ENCODE measurements at places on chromosomes 5 and 9.

DNA sequence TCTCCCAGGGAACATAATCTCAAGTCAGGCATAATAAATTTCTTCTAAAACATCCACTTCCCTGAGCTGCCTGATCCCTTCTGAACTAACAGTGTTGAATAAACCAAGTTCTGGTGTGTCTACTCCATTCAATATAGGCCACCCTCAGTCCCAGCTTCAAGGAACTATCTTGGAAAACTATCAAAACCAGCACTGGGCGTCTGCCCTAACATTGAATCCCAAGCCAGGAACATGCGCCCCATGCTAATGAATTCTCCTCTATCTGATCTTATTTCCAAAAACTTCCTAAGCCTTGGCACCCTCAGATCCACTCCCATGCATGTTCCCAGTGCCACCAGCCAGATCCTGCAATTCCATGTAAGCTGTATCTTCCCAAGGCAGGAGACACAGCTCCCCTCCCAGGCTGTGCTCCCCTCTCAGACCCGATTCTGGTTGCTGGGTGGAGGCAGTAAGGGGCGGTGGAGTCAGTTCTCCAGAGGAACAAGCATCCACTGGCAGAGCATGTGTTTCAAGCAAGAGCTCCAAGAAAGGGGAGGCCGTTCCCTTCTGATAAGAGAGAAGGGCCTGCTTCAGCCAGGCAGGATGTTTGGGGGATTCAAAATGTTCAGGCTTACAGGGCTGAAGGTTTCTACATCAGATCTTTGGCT, 13.1 kb upstream of the FOXI1 start:
- DNase-seq = no peak

GRCh38 chr9:131608493-131609037, 63.2 kb downstream of the PRRT1B start:
- DNase-seq = no peak

- DNase-seq = no peak
These were observed 74.1 kb downstream of the SERINC5 start for GRCh38 chr5:80181618-80182211.

GRCh38 chr5:141910271-141910673, 13.4 kb upstream of the DELE1 start:
- DNase-seq = no peak

GRCh38 chr5:2780421-2781171, 29.1 kb upstream of the IRX2 start:
- DNase-seq = no peak

DNA sequence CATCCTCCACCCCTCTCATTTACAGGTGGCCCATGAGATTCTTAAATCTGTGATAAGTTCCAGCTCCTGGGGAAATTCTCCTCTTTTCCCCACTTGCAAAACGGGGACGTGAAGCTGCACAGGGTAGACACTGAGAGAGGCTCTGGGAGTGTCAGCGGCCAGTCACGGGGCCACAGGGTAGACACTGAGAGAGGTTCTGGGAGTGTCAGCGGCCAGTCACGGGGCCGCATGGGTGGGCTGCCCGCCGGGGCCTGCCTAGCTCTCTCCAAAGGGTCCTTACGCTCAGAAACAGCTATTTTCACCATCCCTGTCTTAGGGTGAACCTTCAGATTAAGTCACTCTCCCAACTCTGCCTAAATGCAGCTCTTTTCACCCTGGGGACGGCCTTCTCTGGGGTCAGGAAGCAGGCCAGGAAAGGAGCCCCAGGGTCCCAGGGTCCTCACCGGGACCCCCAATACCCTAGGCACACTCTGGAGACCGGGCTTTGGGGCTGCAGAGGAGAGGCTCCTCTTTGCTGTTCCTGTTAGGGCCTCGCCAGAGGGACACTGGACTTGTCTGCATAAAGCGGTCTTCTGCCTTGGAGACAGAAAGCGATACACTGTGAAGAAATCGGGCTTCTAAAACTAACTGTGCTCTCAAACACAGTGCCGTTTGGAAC, 1.5 kb downstream of the FAM78A start:
- no peak for DNase-seq
